ENCODE measurements at places on chromosomes 6 and 20.

DNA sequence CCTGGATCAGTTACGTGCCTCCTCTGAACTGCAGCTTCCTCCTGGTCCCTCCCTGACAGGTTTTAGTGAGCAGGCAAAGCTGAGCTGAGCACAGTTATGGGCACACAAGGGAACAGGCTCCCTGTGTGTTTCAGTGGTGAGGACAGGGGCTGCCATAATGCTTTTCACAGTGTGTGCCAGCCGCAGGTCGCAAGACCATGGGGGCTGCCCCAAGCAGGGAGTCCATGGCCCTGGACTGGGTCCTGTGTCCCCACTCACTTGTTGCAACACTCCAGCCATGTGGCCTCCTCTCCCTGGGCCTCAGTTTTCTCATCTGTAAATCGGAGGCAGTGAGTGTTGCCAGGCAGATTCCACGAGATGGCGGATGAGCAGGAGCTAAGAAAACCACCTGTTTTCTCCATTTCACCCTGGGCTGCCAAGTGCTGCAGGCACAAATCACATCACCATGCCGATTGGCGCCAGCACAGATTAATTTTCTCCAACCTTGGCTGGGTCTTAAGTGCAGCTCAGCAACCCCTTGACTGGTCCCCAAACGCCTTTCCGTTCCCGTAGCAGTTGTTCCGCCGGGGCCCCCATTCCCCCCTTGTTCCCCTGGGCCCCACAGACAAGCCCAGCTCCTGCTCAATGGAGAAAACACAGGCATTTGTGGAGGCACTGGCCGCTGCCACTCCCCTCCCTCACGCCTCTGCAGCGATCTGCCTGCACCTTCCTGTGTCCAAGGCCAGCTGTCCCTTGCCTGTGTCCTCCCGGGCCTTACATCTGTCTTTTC lies 57.1 kb upstream of the NNAT start:
- DNase-seq = no peak

DNA sequence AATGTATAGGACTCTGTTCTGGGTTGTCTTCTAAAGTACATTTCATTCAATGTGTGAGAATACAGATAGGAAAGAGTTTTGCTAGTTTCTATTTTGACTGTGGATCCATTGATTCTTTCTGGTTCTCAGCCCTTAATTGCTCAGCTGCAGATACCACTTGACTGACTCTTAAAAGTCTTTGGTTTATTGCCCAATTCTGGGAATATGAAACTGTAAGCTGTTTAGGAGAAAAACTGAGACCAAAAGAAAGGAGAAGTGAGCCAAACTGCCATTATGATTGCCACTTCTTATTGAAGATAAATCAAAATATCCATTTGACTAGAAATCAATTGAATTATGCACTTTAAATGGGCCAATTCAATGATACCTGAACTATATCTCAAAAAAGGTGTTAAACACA lies 211.4 kb downstream of the ESR1 start:
- DNase-seq = no peak

DNA sequence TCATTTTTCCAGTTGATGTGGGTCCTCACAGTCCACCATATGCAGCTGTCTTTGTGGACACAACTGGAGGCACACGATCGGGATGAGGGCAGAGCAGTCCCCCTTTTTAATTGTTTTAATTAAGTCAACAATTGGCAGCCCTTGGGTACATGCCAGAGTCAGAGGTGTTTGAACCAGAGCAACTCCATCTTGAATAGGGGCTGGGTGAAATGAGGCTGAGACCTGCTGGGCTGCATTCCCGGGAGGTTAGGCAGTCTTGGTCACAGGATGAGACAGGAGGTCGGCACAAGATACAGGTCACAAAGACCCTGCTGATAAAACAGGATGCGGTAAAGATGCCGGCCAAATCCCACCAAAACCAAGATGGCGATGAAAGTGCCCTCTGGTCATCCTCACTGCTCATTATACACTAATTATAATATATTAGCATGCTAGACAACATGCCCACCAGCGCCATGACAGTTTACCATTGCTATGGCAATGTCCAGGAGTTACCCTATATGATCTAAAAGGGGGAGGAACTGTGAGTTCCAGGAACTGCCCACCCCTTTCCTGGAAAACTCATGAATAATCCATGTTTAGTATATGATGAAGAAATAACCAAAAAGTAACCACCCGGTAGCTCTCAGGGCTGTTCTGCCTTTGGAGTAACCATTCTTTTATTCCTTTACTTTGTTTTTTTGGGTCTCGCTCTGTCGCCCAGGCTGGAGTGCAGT lies 31.8 kb upstream of the BLCAP start:
- no peak for DNase-seq

GRCh38 chr6:99711302-99711701 lies 104.7 kb downstream of the PRDM13 start:
- DNase-seq = no peak

DNA sequence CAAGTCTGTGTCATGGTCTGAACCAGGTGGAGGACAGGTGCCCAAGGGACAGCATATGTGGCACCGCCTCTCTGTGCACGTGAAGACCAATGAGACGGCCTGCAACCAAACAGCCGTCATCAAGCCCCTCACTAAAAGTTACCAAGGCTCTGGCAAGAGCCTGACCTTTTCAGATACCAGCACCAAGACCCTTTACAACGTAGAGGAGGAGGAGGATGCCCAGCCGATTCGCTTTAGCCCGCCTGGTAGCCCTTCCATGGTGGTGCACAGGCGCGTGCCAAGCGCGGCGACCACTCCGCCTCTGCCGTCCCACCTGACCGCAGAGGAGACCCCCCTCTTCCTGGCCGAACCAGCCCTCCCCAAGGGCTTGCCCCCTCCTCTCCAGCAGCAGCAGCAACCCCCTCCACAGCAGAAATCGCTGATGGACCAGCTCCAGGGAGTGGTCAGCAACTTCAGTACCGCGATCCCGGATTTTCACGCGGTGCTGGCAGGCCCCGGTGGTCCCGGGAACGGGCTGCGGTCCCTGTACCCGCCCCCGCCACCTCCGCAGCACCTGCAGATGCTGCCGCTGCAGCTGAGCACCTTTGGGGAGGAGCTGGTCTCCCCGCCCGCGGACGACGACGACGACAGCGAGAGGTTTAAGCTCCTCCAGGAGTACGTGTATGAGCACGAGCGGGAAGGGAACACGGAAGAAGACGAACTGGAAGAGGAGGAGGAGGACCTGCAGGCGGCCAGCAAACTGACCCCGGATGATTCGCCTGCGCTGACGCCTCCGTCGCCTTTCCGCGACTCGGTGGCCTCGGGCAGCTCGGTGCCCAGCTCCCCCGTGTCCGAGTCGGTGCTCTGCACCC lies 109.5 kb upstream of the RAB32 start:
- no peak for DNase-seq

DNA sequence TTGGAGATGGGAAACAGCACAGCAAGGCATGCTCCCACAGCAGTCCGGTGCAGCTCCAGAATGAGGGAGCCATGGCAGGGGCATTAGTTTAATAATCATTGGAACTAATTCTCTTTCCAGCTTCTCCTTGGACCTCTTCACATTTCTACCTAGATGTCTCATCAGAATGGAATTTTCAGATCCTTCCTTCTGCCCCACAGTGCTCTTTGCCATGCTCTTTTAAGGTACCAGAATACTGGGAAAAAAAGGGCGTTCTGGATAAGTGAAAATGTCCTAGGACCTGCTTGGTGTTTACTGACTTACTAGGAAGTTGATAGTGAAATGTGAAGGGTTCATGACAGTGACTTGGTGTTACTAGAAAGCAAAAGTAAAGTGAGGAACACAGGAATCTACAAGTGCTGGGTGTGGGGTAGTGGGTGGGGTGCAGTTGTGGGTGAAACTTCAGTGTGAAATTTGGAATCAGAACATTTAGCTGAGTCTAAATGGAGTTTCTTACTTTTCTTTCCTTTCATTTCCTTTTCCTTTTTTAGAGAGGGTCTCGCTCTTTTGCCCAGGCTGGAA lies 207.1 kb downstream of the ARID1B start:
- no peak for DNase-seq

- DNase-seq = peak; percentile 62
Measured at GRCh38 chr6:156791320-156791850, 14.2 kb downstream of the ARID1B start.

DNA sequence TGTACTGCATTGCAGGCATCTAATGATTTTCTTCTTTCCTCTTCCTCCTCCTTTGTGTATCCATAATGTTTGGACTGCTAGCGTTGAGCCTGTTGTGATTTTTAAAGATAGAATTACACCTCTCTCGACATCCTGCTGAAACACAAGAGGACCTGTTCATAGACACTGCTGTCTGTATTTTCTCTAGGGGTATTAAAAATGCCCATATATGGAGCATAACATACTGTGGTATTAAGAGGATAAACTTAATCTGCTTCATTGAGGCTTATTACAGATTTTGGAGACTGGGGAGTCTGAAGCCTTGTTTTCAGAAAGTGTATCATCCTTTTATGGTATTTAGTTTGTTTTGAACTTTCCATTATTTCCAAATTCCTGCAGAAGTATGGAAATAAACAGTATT lies 414.3 kb downstream of the CDKAL1 start:
- DNase-seq = no peak

DNA sequence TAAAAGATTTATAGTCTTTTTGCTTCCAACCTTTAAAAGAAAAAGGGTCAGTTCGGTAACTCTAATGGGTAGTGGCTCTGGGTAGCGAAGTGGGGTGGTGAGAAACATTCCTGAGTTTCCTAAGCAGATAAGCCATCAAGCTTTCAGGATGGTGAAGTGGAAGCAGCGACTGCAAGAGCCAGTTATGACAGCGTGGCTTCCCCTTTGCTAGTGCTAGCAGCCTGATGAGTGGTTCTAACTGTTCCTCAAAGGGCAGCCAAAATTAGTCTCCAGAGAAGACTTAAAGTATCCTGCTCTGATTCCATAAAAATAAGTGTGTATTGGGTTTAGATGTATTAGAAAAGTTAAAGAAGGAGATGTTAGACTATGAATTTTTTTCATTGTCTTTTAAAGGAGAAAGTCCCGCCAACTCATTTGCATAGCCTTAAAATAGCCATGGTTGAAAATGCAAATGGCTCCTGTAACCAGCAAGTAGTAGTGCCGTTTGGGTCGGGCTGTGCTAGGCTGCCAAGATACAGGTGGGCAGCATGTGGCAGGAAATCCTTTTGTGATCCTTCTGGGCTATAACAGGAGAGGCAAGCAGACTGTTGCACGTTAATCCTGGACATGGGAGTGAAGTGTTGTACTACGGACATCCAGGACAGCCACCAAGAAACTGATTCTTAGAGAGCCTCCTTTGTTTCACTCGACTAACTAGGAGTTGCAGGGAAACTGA lies 18.0 kb downstream of the ELOVL2 start:
- no peak for DNase-seq

GRCh38 chr6:46867411-46867810 lies 54.3 kb downstream of the ADGRF5 start:
- DNase-seq = no peak

DNA sequence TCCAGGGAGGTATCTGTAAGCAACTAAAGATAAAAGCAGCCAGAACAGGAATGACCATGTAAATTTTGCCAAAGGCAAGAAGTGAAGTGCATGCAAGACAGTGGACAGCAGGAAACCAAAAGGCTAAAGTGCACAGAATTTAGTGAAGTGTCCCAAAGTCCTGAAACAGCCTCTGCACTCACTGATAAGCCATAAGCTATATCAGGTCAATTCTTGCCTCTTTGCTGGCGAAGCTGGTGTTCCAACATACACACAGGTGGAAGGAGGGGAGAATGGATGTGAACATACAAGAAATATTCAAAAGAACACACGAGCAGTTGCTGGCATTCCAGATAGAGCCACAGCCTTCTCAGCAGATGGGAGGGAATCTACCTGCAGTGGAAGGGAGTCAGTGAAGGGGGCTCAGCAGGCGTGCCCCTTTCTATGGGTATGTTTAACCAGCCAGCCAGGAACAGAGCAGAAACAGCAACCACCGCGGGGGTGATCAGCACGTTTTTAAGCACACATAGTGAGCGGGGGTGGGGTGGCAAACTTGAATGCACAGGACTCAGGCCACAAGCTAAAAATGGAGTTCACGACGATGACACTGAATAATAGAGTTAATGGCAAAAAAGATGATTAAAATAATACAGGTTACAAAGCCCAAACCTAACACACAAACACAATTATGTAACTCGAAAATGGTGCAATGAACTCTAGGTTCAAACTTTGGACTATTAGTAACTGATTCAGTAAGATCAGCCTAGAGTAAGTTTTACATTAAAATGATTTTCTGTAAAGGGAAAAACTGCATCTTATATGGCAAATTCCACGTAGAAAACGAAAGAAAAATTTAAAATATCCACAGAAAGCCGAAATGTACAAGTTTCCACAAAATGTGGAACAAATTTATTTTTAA lies 1.2 kb downstream of the ECI2 start:
- no peak for DNase-seq

- DNase-seq = no peak
Measured at GRCh38 chr20:48052475-48052835, 267.2 kb upstream of the SULF2 start.

DNA sequence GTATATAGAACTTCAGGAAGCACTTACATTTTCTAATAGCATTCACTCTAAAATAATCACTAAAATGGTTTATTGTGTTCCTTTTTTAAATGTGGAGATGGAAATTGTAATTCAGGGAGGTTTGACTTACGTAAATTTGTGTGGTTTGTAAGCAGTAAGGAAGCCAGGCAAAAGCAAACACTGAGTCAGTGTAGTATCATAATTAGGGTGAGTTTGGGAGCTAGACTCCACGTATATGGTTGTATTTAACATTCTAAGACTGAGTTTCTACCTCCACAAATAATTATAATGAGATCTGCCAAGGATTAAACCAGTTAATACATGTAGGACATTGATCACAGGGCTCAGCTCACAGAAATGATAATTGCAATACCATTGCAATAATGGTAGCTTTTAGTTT lies 425.5 kb downstream of the CBLN4 start:
- no peak for DNase-seq

- no peak for DNase-seq
Measured at GRCh38 chr20:21323640-21324039, 20.5 kb downstream of the XRN2 start.

GRCh38 chr6:102907181-102907580 lies 1513.7 kb downstream of the GRIK2 start:
- DNase-seq = no peak

DNA sequence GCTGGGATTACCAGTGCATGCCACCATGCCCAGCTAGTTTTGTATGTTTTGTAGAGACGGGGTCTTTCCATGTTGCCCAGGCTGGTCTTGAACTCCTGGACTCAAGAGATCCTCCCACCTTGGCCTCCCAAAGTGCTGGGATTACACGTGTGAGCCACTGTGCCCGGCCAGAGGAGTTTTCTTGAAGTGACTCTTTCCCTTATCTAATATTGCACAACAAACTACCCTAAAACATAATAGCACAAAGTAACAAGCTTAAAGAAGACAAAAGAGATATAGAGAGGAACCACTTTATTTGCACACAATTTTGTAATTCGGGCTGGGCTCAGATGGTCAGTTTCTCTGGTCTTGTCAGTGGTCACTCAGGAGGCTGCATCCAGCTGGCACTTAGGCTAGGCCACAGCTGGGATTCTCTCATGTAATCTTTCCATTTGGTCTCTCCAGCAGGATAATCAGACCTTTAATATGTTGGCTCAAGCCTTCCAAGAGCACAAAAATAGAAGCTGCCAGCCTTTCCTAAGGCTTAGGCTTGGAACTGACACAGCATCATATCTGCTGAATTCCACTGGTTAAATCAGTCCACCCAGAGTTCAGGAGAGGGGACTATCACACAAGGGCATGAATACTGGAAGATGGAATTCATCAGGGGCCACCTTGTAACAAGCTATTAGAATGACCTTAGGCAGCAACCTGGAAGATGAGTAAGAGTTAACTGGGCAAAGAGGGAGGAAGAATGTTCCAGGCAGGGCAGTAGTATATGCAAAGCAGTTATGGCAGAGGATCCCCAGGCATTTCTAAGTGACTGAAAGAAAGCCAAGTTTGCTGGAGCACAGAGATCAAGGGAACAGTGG lies 56.7 kb upstream of the PNRC1 start:
- DNase-seq = no peak

All from stimulated activated naive B cell treated with anti-CD40 and anti-IgM and Interleukin-4, amounts not matched to agents 10 μg/mL and 1 μg/mL and 100 μg/mL, for 72 hours (primary cell).